ENCODE measurements at places on chromosomes 11 and 22. TPM values are rescaled to one million over a fixed set of nuclear protein-coding genes. Genes with fewer than 3 reads are reported as not detected.

DNA sequence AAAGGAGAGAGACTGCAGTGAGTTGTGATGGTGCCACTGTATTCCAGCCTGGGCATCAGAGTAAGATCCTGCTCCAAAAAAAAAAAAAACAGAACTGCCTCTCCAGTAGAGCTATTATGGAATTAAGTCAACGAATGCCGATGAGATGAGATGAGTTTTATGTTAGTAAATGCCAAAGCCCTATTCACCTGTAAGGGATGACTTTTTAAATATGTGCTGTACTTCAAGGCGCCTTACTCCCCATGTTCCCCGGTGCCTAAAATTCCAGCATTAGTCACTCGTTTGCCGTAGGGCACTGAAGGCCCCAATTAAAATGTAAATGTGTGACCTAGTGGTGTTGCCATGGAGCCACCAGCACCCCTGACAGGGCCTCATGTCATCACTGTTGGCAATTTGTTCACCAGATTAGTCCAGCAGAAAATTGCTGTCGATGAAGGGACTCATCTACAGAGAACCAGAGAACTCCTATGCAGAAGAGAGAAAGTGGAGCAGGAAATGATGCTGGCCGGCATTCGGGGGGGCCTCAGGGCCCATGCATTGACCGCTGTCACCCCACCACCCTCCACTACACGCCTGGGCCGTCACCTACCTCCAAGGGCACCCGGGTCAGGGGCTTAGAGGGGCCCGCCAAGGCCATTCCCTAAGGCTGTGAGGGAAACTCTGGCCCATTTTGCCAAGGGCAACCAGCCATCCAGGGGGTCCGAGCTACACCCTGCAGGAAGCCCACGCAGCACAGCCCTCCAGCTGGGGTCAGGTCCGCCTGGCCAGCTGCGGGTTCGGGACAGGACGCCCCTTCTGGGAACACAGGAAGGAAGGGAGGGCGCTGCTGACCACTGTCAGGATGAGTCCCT, 17.8 kb downstream of the LIF start:
- DNase-seq, result no peak

GRCh38 chr22:47796128-47796908, 1033.9 kb downstream of the TBC1D22A start:
- no peak for DNase-seq

- DNase-seq, result no peak
Observed at GRCh38 chr11:13160806-13161205, 116.8 kb upstream of the BMAL1 start.

- DNase-seq, result no peak
Observed at GRCh38 chr11:128026596-128026995, 560.8 kb downstream of the ETS1 start.

- DNase-seq, result no peak
Observed at GRCh38 chr22:31099841-31100761, 7.3 kb downstream of the SELENOM start.

GRCh38 chr11:31214372-31214771, 155.2 kb downstream of the DCDC1 start:
- DNase-seq, result no peak

DNA sequence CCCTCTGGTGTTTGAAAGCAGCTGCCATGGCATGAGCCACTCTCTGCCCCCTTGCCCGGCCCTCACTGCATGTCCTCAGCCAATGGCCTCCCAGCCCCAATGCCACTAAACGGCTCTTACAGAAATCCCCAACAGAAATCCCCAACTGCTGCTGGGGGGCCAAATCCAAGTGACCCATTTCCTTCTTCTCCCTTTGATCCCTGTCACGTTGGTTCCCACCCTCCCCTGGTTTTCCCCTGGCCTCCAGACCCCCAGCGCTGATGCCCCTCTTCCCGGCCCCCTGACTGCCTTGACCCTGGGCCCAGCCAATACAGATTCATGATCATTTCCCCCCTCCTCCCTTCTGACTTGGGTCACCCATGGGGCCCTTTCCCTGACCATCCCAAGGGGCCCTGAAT, 30.9 kb downstream of the IGLL1 start:
- no peak for DNase-seq

GRCh38 chr11:74132833-74133232, 38.0 kb downstream of the C2CD3 start:
- no peak for DNase-seq

GRCh38 chr11:110977661-110978060, 265.4 kb upstream of the ARHGAP20 start:
- DNase-seq, result no peak

DNA sequence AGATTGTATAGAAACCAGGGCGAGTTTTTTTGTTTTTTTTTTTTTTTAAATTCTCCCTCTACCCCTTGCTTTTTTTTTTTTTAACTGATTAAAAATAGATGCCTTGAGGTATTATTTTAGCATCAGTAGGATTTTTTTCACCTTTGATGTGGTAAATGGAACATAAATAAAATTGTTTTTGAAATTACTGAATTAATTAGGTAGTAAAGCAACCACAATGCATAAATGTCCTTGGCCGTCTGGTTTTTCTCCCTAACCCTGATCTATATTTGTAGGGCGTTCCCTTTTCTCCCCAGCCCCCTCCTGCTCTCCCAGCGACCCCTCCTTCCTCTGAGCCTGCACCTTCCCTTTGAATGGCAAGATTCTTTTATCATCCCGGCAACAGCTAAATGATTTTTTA, 107.8 kb downstream of the ZBTB16 start:
- DNase-seq, result no peak

- no peak for DNase-seq
Observed at GRCh38 chr11:128420265-128420664, 167.1 kb downstream of the ETS1 start.

DNA sequence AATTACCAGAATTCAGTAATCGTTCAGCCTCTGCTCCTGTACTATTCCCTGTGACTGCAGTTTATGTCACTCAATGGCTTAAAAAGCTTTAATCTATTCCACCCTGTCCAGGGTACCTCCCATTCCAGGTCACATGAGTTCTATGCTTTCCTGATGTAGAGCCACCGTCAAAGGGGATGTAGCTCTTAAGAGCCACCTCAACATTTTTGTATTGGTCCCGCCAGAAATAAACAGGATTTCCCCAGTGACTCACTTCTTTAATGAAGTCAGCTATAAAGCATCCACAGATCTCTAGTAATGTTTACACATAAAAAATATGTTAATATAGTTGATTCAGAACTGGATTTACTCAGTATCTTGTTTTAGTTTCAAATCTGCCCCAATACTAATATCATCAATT, 1.3 kb upstream of the OR8D1 start:
- DNase-seq, result no peak

- no peak for DNase-seq
Observed at GRCh38 chr11:70135625-70136059, 57.5 kb downstream of the ANO1 start.

- DNase-seq, result peak; percentile 79
Observed at GRCh38 chr11:58675334-58676155, 53.1 kb downstream of the CNTF start.

DNA sequence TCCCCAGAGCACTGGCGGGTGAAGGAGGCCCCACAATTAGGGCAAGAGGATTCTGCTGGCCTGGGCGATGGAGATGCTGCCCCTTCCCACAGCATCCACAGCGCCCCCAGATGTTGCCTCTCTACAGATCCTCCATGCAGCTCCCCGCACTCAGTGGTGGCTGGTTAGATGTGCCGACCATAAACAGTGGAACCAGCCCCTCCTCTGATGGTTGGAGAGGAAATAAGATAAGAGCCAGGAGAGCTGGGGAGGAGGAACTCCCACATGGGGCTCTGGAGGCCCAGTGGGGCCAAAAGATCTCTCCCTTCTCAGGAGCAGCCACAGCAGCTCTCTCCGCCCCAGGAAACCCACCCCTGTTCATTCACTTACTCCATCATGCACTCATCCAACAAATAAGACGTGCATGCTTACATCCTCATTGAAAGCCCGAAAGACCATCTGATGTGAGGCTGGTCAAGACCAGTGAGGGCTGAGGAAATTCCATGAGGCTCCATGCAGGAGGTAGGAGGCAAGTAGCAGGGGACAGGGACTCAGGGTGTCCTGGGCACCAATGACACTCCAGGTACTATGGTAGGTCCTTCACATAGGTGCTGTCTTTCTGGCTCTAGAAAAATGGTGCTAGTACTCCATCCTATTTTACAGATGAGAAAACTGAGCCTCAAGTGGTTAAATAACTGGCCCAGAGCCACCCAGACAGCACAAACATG, 1.5 kb downstream of the PTGDR2 start:
- DNase-seq, result no peak

DNA sequence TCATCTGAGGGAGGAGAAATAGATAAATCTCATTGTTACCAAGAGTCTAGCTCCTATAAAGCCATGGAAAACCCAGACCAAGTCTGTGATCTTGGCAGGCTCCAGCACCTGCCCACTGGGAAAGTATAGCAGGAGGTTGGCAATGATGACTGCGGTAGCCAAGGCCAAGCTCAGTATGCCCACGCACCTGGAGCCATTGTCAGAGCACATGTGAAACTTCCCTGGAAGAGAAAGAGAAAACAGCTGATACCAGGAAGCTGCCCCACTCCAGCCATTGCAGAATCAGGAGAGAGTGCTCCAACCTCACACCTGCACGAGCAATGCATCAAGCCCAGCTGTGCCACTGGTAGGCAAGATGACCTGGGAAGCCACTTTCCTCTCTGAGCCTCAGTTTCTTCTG, 62.2 kb upstream of the HEPHL1 start:
- no peak for DNase-seq

- peak; percentile 12 for DNase-seq
Observed at GRCh38 chr22:37848587-37849088, 581 bp upstream of the EIF3L start.

GRCh38 chr11:64627371-64627770, 36.4 kb downstream of the SLC22A12 start:
- DNase-seq, result no peak

DNA sequence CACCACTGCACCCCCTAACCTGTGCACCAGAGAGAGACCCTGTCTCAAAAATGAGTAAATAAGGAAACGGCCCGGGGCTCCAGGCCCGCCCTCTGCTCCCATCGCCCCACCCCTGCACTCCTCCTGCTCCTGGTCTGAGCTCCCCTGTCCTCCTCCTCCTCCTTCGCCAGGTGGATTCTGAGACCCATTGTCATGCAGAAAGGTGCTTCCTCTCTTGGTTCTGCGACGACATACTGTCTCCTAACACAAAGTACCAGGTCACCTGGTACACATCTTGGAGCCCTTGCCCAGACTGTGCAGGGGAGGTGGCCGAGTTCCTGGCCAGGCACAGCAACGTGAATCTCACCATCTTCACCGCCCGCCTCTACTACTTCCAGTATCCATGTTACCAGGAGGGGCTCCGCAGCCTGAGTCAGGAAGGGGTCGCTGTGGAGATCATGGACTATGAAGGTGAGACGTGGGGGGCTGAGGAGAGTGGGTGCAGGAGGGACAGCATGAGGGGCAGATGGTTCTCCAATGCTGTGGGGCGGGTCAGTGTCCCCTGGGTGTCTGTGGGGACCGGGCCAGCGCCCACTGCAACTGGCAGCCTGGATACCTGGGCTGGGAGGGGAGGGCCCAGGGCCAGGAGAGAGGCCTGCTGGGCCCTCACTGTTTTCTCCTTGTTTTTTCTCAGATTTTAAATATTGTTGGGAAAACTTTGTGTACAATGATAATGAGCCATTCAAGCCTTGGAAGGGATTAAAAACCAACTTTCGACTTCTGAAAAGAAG, 3.1 kb upstream of the APOBEC3D start:
- no peak for DNase-seq

DNA sequence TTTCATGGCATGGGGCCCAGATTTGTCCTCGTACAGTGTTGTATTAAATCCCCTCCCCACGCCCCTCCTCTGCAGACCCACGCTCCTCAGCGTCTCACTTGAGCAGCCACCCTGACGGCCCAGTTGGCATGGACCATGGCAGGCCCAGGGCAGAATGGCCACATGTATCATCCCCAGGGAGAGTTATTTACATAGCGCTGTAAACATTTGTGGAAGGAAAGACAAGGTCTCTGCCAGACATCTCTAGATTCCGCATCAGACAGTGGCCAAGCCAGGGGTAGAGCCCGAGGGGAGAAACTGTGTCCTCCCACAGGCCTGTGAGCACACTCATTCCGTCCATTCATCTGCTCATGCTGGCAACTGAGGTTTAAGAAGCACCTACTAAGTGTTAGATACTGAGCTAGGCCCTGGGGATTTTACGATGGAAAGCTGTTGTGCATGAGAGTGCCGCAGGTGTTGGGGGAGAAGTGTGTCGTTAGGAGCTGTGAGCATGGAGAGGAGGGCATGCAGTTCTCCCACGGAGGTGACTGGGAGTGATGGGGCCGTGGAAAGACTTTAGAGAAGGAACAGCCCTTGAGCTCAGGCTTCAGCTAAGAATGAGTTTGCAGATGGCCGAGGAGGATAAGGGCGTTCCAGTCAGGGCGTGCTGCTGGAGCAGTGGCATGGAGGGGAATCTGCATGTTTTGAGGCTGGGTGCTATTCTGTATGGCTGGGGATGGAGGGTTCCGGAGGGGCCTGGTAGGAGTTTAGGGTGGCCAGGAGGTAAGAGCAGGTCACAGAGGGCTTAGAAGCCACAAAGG, 94.9 kb downstream of the GRIK4 start:
- no peak for DNase-seq

DNA sequence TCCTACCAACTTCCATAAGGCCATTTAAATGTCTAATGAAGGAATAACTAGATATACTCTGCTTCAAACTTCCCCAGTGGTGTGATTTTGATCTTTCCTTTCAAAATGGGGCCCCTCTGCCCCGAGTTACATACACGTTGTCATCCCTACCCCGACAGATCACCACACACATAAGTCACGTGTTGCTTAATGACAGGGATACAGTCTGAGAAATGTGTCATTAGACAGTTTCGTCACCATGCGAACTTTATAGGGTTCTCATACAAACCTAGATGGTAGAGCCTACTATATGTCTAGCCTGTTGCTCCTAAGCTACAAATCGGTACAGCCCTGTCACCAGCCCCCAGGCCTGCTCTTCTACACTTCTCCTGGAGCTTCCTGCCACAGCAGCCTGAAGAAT, 49.8 kb upstream of the SCUBE2 start:
- no peak for DNase-seq

GRCh38 chr22:37654563-37655251, 3.8 kb upstream of the PDXP start:
- DNase-seq, result no peak

DNA sequence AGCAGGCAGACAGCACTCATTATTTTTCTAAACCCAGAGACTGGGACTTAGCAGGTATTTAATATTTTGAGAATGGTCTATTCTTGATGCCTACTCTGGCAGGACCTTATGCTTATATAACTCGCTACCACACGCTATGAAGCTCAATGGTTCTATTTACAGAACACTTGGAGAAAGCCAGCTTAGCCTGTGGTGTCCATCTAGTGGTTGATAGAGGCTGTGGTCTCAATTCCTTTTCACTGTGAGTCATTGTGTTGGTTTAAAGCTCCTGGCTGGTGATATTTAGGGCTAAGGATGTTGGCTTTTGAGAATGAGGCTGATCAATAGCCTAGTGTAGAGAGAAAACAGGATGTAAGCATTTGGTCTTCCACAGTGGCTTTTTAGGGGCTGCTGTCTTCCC, 206.4 kb downstream of the DBX1 start:
- DNase-seq, result no peak

- no peak for DNase-seq
Observed at GRCh38 chr11:107921997-107922396, 6.3 kb upstream of the RAB39A start.

- DNase-seq, result no peak
Observed at GRCh38 chr22:46387748-46388147, 52.2 kb downstream of the TRMU start.

EIF3F gene
- 366 TPM for total RNA-seq

DCPS gene
- total RNA-seq, result 7.3 TPM

SOX6 gene
- total RNA-seq, result not detected

COX8A gene
- total RNA-seq, result 97.6 TPM

SLC17A6 gene
- not detected for total RNA-seq

RAB38 gene
- total RNA-seq, result not detected

OR52B6 gene
- not detected for total RNA-seq

Data from CD8-positive, alpha-beta T cell (primary cell).